Stimulated activated CD8-positive, alpha-beta memory T cell treated with anti-CD3 and anti-CD28 coated beads, Interleukin-4, amount 100 ng/mL, for 4 hours (primary cell): ENCODE measurements at places on chromosomes 5 and 9.

DNA sequence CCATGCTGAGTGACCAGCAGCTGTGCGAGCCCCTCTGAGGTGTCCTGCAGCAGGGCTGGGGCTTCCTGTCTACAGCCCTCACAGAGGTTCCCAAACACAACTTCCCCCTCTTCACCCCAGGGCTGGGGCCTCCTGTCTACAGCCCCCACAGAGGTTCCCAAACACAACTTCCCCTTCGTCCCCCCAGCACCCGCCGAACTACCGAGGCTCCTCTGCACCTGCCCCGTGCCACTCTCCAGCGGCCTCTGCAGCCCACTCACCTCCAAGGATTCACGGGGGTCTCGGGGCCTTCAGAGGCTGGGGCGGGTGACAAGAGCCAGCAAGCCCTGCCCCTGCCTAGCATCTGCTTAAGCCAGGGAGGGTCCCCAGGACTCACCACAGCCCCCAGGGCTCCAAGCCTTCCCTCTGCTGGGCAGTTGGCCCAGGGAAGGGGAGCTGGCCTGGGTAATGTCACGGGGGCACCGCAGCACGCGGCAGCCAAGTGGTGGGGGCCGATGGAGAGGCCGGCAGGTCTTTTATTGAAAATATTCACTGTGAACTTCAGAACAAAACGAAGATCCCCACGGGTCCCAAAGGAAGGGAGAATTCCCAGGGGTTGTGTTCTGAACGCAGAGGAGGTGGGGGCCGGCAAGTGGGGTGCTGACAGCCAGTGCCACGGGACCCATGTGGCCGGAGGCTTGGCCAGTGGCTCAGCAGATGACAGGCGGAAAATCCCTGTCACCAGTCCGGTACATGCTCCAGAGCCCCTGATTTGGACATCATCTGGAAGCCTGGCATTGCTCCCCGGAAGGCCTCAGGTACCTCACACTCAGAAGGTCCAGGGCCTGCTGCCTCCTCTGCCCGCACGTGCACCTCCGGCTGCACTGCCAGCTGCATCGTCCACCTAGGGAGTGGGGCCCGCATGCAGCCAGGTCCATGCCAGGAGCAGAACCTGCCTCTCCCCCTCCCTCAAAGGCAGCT lies 125.3 kb downstream of the ADAMTS2 start:
- no peak for DNase-seq

DNA sequence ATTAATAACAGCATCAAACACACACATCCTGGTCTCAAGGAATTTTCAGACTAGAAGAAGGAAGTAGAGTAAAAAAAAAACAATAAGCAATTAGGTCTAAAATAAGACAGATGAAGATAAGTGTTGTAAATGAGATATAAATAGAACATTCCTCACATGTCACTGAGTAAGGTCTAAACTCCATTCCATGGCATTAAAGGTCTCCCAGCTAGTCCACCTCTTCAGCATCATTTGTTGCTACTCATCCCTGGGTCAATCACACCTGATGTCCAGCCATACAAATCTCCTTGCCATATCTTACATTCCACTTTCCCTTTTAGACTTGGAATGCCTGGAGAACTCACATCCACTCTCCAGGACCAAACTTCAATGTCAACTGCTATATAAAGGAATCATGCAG lies 214.1 kb upstream of the KLF4 start:
- no peak for DNase-seq

GRCh38 chr5:380701-381309 lies 59.3 kb downstream of the AHRR start:
- DNase-seq: no peak

- no peak for DNase-seq
Observed at GRCh38 chr9:91784673-91785446, 165.2 kb downstream of the ROR2 start.

- no peak for DNase-seq
Observed at GRCh38 chr5:58921159-58921558, 338.3 kb downstream of the RAB3C start.
